MCF 10A (cell line): ENCODE measurements at places on chromosomes 6 and 20. TPM values are rescaled to one million over a fixed set of nuclear protein-coding genes. Genes with fewer than 3 reads are reported as not detected.

DNA sequence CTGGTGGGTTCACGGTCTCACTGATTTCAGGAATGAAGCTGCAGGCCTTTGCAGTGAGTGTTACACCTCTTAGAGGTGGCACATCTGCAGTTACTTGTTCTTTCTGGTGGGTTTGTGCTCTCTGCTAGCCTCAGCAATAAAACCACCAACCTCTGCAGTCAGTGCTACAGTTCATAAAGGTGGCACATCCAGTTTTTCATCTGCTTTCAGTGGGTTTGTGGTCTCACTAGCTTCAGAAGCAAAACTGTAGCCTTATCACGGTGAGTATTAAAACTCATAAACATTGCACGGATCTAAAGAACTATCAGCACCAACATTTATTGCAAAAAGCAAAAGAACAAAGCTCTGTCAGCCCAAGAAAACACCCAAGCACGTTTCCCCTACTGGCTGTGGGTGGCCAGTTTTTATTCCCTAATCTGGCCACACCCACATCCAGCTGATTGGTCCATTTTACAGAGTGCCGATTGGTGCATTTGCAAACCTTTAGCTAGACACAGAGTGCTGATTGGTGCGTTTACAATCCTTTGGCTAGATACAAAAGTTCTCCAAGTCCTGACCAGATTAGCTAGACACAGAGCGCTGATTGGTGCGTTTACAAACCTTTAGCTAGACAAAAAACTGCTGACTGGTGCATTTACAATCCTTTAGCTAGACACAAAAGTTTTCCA lies 3.4 kb upstream of the TMEM14C start:
- no peak for DNase-seq

DNA sequence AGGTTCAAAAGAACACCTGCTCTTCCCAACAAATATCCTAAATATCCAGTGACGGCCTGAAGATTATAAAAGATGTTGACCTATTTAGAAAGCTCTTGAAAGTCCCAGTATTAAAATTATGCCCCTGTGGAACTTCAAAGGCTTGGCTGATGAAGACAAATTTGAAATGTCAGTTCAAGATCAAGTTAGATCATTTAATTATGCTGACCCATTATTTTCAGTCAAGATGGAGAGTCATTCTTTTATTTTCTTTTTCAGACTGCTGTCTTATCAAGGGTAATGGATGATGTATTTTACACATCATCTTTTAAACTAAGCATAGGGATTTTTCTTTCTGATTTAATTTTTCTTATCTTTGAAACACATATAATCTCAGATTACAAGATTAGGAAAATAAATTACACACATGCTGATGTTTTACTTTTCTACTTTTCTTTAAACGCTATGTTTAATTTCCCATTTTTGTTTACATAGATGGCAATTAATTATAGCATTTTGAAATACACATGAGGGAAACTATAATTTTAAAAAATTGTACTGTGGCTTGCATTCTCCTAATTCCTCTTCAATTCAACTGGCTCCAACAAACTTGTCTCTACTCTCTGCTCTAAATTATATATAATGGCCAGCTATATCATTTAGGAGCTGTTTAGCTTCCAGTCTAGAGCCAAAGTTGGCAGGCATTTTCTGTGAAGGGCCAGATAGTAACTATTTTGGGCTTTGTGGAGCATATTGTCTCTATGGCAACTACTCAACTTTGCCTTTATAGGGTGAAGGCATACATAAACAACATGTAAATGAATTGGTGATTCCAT lies 123.7 kb downstream of the RCAN2 start:
- DNase-seq = no peak

DNA sequence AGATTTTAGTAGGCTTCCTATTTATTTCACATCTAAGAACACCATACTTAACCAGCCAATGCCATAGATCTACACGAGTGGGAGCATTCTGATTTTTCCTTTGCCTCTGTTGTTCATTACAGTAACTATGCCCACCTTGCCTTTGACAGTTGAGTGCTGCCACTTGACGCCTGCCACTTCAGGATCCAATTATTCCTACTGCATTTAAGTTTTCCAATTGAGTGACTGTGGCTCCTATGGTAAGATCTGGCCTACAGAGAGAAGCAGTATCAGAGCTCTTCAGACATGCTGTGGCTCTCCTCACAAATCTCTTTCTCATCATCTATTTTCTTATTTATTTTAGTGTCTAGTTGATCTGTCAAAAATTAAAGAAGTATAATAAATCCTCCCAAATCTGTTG lies 403.0 kb upstream of the SPTLC3 start:
- no peak for DNase-seq

- no peak for DNase-seq
Measured at GRCh38 chr20:46999801-47000465, 105.3 kb downstream of the EYA2 start.

- DNase-seq = no peak
Measured at GRCh38 chr6:107488174-107488874, 1.6 kb upstream of the SOBP start.

DNA sequence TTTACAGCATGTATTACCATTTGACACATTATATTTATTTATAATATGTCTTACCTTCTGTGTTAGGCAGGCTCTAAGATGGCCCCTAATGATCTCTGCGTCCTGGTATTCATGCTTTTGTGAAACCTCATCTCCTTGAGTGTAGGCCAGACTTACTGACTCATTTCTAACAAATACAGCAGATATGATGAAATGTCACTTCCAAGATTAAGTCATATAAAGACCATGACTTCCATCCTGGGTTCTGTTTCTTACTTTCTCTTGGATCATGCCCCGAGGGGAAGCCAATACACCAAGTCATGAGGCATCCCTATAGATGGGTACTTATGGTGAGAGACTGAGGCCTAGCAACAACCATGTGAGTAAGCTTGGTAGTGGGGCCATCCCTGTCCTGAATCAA lies 30.2 kb downstream of the ZHX3 start:
- peak; percentile 75 for DNase-seq

GRCh38 chr20:17725094-17725835 lies 25.5 kb downstream of the BANF2 start:
- DNase-seq = no peak

- no peak for DNase-seq
Measured at GRCh38 chr20:34644345-34644744, 32.5 kb downstream of the PIGU start.

- DNase-seq = no peak
Measured at GRCh38 chr20:40591119-40591518, 97.9 kb downstream of the MAFB start.

GRCh38 chr6:163958646-163959045 lies 544.1 kb downstream of the QKI start:
- no peak for DNase-seq

DNA sequence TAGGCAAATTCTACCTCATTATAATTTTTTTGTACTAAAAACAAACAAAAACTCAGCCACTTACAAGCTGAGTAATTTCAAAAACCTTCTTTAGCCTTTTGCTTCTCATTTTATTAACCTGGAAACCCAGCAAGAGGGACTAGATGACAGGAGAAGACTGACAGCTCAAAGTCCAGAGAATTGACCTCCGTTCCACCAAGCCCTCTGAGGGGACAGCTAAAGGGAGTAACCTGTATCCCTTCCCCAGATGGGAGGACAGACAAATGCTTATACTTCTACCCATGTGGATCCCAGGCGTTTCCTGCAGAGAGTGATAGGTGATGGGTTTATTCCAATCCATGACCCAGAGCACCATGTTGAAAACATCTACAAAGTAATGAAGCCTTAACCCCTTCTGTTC lies 18.5 kb upstream of the MTRES1 start:
- no peak for DNase-seq

GRCh38 chr20:11814267-11814666 lies 103.4 kb upstream of the BTBD3 start:
- DNase-seq = no peak

DNA sequence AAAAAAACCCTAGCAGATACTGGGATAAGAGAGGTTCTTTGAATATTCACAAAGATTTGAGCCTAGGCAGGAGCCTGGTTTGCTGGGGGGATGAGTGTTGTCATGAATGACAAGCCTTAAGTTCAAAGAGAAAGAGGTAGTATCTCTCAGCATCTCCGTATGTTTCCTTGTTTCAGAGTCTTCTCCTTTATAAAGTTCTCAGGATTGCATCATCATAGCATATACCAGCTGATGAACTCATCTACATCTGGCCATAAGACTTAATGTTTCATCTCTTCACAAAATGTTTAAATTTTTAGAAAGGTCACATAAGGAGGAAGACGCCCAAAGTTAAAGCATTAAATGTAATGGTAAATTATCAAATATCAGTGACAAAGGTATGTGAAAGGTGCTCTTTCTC lies 17.1 kb downstream of the DEFB114 start:
- DNase-seq = no peak

The NAPB gene
- 9.6 and 10.9 TPM in 2 replicates for total RNA-seq

The APCDD1L gene
- total RNA-seq = 0.12 and 0.86 TPM in 2 replicates

The HAO1 gene
- not detected in 2 replicates for total RNA-seq

The AURKA gene
- total RNA-seq = 65.8 and 75.3 TPM in 2 replicates
